ENCODE measurements at places on chromosomes 12 and 14.
A peak's percentile ranks its signal among the peaks of the same experiment; 100 is the strongest.

DNA sequence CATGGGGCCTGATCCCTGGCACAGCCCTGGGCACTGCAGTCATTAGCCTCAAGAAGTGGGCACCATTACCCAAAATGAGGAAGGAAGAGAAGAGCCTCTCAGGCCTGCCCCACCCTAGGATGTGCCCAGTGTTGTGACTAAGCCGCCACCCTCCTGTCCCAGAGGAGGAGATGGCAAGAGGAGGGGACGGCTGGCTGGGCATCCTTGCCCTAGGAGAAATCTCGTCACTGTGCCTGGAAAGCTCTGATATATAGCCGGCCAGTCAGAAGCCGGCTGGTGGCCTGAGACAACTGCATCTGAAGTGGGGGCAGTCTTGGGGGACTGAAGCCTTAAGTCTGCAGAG is 115.2 kb downstream of the LGMN start:
- DNase-seq, result no peak

DNA sequence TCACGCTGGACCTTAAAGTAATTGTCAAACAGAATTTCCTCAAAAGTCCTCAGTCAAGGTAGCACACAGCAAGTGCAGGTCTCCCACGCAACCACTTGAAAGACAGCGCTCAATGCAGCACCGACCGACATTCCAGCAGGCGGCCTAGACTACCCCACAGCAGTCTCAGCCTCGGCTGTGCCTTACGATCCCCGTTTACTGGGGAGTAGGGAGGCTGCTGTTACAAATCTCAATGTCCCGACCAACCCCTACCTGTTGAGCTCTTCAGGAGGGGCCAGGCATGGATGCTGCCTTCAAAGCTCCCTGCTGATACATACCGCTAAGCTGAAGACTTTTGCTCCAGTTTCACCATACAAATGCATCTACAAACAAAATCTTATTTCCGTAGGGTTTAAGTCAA is 21.8 kb downstream of the VPS37B start:
- no peak for DNase-seq

DNA sequence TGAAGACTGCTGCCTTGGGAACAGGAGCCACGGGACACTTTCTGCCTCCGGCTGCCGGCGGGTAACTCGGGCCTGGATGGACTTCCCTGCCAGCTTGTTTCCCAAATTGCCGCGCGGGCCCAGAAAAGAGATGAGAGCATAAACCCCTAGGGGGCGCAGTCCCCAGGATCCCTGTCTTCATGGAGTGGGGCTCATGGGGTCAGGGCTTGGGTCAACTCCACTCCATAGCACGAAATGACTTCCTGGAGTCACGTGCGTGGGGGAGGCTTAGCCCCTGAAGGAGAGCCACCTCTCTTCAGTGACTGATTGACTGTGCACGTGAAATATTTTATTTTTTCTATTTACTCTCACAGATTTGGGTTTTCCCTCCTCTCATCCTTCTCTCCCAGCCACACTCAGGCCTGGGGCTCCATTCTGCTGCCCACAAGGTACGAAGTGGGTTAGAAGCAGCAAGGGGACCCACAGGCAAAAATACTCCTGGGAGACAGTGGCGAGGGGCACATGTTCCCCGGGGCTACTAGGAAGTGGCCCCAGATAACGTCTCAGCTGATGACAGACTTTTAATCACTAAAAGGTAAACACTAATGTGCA is 10.0 kb downstream of the PGF start:
- DNase-seq, result no peak

- DNase-seq, result no peak
Measured at GRCh38 chr12:49870501-49871262, 27.8 kb upstream of the BCDIN3D start.

DNA sequence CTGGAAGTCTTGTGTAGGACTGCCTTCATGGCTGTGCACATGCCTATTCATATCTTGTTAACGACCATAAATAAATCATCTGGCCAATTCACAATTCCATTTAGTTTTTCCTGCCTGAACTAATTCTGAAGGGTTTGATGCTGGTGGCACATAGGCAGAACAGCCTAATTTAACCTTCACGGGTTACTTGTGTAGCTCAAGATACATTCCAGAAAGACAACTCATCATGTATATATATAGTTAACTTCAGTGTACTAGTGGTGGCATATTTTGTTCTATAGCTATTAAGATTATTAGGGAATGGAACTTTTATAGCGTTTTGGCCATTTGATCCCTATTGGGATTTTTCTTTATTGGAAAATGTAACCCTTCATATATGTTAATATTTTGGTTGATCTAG is 31.4 kb downstream of the CFAP54 start:
- no peak for DNase-seq

GRCh38 chr14:88895116-88895515 is 70.7 kb downstream of the TTC8 start:
- peak; percentile 68 for DNase-seq

GRCh38 chr12:15899282-15899870 is 11.8 kb upstream of the DERA start:
- DNase-seq, result no peak

GRCh38 chr12:68809190-68810026 is 1.4 kb downstream of the MDM2 start:
- no peak for DNase-seq

DNA sequence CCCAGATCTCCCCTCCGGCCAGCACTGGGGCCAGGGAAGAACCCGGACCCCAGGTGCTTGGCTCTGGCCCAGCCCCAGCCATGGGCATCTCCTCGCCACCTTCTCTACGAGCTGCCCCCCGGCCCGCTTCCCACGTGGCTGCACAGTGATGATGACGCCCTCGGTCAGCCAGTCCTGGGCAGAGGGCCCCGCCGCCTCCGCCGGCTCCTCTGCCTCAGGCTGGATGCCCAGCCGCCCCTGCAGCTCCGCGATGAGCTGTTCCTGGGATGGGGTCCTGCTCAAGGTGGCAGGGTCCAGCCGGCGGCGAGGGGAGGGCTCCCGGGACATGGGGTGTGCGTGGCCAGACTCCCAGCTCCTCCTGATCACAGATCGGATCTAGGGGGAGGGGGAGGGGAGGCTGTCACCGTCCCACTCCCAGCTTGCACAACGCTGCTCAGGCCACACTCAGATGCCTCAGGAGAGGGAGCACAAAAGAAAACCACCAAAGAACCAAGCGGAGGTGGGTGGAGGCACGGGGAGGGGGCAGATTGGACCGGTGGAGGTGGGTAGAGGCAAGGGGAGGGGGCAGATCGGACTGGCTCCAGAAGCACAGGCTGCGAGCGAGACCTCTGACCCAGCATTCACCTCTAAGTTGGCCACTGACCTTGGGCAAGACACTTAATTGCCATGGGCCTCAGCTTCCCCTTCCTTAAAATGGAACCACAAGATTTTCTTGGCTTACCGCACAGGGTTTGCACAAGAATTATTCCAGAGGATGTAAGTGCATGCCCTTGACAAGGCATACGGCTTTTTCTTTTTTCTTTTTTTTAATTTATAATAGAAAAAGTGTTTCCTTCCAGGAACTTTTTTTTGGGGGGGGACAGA is 16.1 kb upstream of the RPLP0 start:
- DNase-seq, result no peak

DNA sequence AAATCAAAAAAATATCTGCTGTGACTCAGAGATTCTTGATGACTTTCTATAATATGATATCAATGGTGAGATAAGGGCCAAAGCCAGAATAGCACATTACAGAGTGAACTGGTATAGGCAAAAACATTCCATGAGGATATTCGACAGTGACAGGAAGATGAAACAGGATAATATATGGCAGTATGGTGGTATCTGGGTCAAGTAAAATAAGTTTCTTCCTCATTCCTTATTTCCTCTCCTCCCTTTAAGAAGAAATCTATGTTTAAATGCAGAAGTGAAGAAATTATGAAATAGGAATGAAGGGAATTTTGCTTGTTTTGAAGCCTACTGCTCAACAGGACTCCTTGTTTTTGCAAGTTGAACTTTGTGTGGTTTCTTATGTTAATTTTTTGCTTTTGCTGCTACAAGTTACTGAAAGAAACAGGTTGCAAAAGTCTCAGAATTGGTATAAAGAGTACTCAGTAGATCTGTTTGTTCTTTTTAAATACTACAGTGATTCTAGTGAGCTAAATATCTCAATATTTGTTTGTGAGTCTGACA is 7.0 kb downstream of the ACSS3 start:
- DNase-seq, result no peak

GRCh38 chr14:23344481-23344880 is 8.2 kb downstream of the SLC22A17 start:
- DNase-seq, result no peak

GRCh38 chr12:48826209-48826855 is 8.0 kb downstream of the CACNB3 start:
- peak; percentile 56 for DNase-seq

DNA sequence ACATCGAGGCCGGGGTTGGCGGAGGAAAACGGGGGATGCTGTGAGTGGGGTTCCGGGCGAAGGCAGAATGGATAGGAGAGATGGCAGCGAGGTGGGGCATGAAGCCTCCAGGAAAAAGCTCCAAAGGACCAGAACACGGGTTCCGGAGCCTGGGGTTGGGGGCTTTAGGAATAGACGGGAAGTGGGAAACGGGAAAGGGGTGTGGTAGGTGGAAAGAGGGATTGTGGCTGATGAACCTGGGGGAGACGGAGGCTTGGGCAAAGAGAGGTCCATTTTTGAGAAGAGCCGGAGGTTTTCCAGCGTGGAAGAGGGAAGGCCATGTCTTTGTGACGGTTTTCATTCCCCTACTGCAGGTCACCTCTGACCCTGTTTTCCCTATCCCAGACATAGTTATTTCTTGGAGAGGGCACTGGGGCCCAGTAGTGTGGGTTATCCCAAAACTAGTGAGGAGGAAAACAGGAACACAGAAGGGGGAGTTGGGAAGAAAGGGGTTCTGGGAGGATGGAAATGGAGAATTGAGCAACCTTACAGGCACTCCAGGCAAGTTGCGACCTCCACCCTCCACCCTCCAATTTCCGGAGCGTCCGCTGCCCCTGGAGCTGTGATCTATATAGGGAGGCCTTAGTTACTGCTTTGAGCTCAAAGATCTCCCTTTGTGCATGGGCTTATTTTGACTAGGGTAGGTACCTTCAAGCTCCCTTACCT is 1.1 kb downstream of the ATN1 start:
- DNase-seq, result no peak

GRCh38 chr12:90299666-90300065 is 591.0 kb upstream of the ATP2B1 start:
- no peak for DNase-seq

DNA sequence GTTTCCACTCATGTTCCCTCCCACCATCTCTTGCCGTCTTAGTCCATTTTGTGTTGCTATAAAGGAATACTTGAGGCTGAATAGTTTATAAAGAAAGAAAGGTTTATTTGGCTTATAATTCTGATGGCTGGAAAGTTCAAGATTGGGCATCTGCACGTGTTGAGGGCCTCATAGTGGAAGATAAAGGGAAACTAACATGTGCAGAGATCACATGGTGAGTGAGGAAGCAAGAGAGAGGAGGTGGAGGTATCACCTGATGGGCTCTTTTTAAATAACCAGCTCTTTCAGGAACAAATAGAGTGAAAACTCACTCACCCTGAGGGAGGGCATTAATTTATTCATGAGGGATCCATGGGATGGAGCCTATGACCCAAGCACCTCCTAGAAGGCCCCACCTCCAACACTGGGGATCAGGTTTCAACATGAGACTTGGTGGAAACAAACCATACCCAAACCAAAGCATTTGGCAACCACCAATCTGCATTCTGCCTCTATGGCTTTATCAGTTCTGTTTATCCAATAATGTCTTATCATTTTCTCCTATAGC is 29.5 kb downstream of the MYO1H start:
- DNase-seq, result no peak

- no peak for DNase-seq
Measured at GRCh38 chr14:80634106-80634758, 307.3 kb downstream of the CEP128 start.

DNA sequence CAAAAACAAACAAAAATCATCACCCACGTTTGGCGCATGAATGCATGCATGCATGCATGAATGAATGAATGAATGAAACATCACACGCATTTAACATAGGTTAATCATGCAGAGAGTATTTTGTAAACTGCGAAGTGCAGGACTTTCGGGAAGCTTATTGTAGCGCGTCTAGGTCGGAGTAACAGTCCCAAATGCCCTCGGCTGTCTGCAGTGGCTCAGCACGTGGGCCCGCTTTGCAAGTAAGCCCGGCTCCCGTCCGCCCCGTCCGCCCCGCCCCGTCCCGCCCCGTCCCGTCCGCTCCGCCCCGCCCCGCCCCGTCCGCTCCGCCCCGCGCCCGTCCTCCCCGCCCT is 263 bp upstream of the IFT81 start:
- DNase-seq, result no peak

DNA sequence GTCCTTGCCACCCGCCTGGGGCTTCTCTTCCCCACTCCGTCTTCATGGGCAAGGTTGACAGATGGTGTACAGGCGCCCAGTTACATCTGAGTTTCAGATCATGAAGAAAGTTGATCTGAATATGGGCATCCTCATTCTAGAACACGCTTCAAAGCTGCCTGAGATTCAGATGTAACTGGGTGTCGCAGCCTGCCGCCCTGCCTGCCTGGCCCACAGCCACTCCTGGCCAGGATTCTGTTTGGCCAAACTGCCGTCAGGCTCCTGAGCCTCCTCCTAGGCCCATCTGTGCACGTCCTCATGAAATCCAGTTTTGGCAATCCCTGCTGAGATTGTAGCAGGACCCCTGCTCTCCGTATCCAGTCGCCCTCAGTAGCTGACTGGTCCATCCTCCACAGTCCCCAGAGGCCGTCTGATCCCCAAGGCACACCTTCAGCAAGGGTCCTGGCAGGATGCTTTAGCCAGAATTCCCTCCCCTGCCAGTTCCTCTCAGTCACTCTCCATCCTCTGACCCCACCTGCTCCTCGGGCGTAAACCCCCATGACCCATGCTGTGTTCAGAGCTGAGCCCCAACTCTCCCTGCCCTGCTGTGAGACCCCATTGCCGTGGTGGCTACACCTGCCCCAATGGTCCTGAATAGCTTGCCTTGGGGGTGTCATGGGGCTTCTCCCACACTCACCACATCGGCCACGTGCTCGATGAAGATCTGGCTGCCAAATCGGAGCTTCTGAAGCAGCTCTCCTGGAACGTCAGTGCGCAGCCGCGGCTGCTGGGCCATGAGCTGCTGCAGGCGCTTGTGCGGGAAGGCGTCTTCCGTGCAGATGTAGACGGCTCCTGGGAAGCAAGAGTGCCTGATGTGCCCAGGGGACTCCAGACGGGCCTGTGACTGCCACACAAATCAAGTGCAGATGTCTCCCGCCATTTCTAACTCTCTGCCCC is 12.5 kb downstream of the XRCC3 start:
- no peak for DNase-seq

DNA sequence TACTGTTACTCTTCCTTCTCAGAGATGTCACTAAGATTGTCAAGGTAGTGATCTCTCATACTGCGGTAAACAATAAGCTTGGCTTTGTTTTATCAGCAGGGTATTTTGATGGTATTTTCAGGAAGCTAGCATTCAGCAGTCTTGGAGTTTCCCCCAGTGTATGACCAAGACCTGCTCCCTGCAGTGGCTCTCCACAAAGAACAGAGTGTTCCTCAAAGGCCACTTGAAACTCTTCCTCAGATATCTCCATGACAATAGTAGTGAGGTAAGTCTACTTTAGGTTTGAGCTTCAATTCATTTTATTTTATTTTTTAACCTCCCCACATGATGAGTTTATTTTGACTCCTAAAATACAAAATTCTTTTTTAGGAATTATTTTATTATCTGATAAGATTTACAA is 74.0 kb upstream of the G2E3 start:
- no peak for DNase-seq

- DNase-seq, result no peak
Measured at GRCh38 chr12:102372087-102372486, 108.3 kb downstream of the IGF1 start.
